Esophagus squamous epithelium (tissue), 5 donors: ENCODE measurements at places on chromosomes 16 and 17.

DNA sequence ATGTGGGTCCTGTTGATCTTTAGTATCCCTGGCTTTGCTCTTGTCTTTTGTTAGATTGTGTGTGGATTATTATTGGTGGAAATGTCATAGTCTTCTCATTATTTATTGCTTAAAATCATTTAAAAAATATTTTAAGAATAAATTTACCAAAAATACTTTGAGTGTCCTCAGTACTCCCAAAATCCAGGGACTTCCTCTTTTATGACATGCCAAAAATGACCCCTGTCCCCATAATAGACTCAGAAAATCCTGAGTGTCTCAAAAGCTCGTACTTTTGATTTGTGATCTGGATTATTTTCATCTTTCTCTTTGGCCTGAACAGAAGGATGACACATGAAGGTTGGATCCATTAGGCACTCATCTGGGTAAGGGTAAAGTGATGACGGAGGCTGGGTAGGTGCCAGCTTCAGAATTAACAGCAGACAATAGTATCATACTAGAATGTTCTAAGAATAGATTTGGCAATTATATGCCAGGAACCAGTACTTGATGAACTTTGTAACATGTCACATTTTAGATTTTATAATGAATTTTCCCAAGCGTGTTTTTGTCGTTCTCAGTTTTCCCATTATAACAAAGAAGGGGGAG, 602.2 kb upstream of the CDH8 start:
- DNase-seq = no peak

DNA sequence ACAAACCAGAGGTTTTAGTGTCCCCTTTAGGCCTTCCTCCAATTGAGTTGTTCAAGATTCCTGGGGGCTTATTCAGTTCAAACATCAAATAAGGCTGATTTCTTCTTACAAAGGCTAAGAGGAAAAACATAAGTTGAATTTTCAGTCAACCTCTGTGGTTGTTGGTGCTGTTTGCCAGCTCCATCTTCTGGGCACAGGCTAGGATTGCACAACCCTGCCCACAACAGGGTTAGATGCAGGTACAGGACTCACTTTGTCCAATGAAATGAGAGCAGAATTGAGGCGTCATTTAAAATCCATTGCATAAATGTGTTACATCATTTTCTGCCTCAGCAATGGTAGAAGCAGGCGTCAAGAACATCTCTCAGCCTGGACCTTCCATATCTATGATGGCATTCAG, 173.3 kb downstream of the PMP22 start:
- DNase-seq = no peak

- DNase-seq = no peak
These were observed 2.1 kb downstream of the CASKIN1 start for GRCh38 chr16:2194166-2194834.

GRCh38 chr17:32461853-32462617, 17.7 kb downstream of the PSMD11 start:
- DNase-seq = no peak

GRCh38 chr17:15194859-15195277, 70.3 kb downstream of the PMP22 start:
- DNase-seq = no peak

DNA sequence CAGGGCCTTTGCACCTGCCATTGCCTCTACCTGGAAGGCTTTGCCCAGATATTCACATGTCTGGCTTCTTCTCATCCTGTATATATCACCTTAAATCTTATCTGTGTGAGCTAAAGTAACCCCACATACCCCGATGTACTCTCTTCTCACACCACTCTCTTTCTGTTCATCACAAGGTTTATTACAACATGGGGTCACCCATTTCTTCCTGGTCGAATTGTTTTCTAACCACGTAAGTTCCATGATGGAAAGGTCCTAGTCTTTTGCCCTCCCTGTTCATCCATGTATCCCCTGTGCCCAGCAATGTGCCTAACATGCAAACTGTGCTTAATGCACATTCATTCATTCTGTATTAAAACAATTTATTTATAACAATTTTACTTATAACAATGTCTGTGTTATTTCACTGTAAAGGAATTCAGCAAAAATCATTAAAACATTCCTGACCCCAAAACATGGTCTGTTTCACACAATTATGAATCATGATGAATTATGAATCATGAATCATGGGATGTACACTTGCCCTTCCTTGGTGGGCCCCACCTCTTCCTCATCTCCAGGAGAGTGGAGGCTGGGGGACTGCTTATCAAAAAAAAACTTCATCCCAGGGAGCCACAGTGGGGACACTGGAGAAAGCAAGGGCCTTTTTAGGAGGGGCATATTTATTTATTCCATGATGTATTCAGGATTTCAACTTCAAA, 336.4 kb downstream of the GRIN2A start:
- no peak for DNase-seq
